ENCODE measurements at places on chromosomes 5 and 9. TPM values are rescaled to one million over a fixed set of nuclear protein-coding genes. Genes with fewer than 3 reads are reported as not detected.

Gene DEPDC1B
- total RNA-seq = 42.1 TPM

Gene ENTPD2
- total RNA-seq = 4.0 TPM

Gene LCN6
- not detected for total RNA-seq

- no peak overlapping the region for H3K4me3 ChIP-seq
- no peak for DNase-seq
- no peaks in the 10 kb centered on the region for H3K36me3 ChIP-seq
- no peaks in the 10 kb centered on the region for H3K4me1 ChIP-seq
- H3K27me3 ChIP-seq = no peaks in the 10 kb centered on the region
Measured at GRCh38 chr5:171506951-171507350, 87.5 kb downstream of the FGF18 start.

DNA sequence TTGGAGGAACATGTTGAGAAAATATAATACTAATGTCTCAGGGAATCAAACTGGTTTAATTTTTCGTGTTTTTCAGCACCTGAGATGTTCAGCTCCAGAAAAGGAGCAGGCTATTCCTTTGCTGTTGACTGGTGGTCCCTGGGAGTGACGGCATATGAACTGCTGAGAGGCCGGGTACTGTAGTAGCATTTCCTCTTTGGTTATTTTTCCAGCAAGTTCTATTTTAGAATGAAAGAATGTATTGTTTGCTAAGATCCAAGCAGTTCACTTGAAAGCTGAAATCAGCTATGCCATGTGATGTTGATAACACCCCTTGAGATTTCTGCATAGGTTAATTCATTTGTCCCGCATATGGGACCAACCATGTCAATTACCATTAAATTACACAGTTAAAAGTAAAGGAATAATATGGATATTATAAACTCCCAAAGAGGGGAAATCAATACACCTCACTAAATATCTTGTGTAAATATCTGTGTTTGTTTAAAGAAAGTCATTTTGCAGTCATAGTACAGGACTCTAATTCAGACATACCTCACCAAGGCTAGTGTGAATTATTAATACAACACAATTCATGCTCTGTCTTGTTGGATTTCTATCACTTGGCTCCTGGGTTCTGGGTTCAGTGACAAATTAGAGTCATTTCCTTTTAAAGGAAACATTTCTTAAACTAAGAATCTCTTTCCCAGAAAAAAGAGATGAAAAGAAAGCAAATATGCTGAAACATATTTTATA, 126.8 kb downstream of the STK32A start:
- no peak overlapping the region for H3K27ac ChIP-seq
- H3K4me3 ChIP-seq = no peak overlapping the region
- no peaks in the 10 kb centered on the region for H3K36me3 ChIP-seq

All from endodermal cell (in vitro differentiated cells).